ENCODE measurements at places on chromosomes 2 and 18. TPM values are rescaled to one million over a fixed set of nuclear protein-coding genes. Genes with fewer than 3 reads are reported as not detected.

TMEM163 gene
- polyA plus RNA-seq = not detected

REEP1 gene
- not detected for polyA plus RNA-seq

GRCh38 chr2:96690306-96691021, 47.9 kb downstream of the FER1L5 start:
- no peak for DNase-seq
- H3K27me3 ChIP-seq = no peaks in the 10 kb centered on the region
- H3K36me3 ChIP-seq = no peaks in the 10 kb centered on the region
- H3K27ac ChIP-seq = no peak overlapping the region
- no peak overlapping the region for H3K4me3 ChIP-seq
- H3K4me1 ChIP-seq = no peaks in the 10 kb centered on the region

TMEM37 gene
- polyA plus RNA-seq = not detected

DNA sequence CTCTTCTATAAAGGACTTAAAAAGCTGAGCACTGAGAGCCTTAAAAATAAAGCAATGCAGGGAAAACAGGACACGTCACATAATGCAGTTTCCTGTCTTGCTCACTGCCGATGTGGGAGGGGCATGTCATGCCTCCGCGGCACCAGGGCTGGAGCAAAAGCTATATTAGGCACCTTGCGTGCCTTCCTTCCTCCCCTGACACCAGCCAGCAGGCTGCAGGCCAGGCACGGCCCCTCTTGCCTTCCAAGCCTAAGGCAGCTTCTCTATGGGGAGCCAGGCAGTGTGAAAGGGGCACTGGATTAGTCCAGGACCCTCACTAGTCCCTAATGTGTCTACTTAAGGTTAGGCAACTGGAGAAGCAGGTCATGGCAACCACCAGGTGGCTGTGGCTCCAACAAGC, 26.3 kb downstream of the MRPL35 start:
- H3K27me3 ChIP-seq = no peaks in the 10 kb centered on the region
- H3K27ac ChIP-seq = no peak overlapping the region
- no peak overlapping the region for H3K4me3 ChIP-seq
- peaks cover 4% of the 10 kb centered on the region for H3K4me1 ChIP-seq
- DNase-seq = no peak
- H3K36me3 ChIP-seq = no peaks in the 10 kb centered on the region
